ENCODE measurements at places on chromosomes 16 and 17. TPM values are rescaled to one million over a fixed set of nuclear protein-coding genes. Genes with fewer than 3 reads are reported as not detected.

GRCh38 chr17:19707728-19708221 lies 8.6 kb downstream of the SLC47A2 start:
- H3K27me3 ChIP-seq, result no peaks in the 10 kb centered on the region
- no peaks in the 10 kb centered on the region for H3K36me3 ChIP-seq
- no peak overlapping the region for H3K4me3 ChIP-seq
- H3K4me1 ChIP-seq, result peaks cover 19% of the 10 kb centered on the region
- no peak overlapping the region for H3K27ac ChIP-seq

CEP295NL gene
- 6.8 TPM for total RNA-seq

DNA sequence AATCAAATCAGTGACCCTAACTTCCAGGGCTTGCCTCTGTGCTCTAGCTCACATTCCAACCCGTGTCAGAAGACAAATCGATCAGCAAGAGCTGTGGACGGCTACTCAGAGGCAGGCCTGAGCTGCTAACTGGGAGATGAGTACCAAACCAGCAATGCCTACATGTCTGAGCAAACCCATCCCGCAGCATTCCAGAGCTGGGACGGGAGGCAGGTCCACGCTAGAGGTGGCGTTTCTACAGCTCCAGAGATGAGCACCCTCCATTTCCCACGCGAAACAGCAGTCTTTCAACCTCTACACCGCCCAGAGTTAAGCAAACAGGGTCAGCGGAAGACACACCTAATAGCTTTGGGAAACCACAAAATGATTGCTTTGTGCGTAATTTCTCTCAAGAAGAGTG lies 6.5 kb downstream of the NXN start:
- no peaks in the 10 kb centered on the region for H3K27me3 ChIP-seq
- H3K4me3 ChIP-seq, result no peak overlapping the region
- H3K4me1 ChIP-seq, result peaks cover 38% of the 10 kb centered on the region
- no peak overlapping the region for H3K27ac ChIP-seq

DNA sequence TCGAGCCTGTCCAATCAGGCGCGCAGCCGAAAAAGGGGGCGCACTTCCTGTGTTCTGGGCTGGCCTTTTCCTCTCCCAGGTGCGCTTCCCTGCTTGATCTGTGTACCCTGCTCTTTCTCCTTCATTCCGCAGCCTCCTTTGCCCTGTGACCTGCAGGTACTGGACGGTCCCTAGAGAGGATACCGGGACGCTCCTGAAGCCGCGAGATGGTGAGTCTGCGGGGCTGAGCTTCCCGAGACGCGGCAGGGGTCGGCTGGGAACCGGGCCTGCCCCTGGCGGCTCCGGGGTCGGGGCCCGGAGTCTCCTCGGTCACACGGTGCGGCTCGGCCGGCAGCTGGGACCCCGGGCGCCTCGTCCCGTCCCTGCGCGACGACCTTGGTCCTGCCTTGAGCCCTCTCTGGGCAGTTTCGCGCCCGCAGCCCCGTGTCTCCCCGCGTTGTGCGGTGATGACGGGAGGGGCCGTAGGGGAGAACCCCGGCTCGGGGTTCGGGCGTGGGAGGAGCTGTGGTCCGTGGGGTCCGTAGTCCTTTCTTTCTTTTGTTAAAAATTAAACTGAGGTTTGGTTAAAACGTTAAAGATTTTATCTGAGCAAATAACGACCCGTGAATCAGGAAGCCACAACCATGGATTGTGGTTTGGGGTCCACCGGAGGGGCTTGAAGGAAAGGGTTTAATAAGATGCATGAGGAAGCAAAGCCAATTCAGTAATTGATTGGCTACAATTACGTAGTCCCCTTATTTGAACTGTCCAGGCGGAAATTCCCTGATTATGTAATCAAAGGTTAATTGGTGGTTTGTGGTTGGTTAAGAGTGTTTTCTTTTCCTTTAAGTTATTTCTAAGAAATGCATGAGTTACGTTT lies 172.8 kb upstream of the ZNF267 start:
- peaks cover 6% of the 10 kb centered on the region for H3K4me1 ChIP-seq
- DNase-seq, result no peak
- no peak overlapping the region for H3K27ac ChIP-seq
- peaks cover 6% of the 10 kb centered on the region for H3K36me3 ChIP-seq
- H3K27me3 ChIP-seq, result no peaks in the 10 kb centered on the region

DNA sequence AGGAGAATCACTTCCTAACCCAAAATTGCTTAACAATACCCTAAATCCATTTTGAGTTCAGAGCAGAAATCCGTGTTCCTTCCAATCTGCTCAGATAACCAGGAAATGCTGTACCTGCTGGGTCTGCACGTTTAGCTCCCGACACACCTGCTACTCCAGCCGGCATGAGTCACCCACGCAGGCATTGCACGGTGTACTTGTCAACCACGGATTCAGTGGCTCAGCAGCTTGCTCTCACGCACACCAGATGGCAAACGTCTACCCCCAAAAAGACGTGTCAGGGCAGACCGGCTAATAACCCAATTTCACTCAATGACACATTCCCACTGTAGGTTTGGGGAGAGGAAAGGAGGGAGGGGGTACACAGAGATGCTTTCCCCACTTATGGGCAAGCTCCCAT lies 468.1 kb downstream of the SOX9 start:
- H3K27me3 ChIP-seq, result no peaks in the 10 kb centered on the region
- no peak for DNase-seq
- no peak overlapping the region for H3K27ac ChIP-seq

- no peak overlapping the region for H3K27ac ChIP-seq
- DNase-seq, result no peak
- no peaks in the 10 kb centered on the region for H3K36me3 ChIP-seq
- H3K4me1 ChIP-seq, result no peaks in the 10 kb centered on the region
- no peak overlapping the region for H3K4me3 ChIP-seq
Measured at GRCh38 chr17:66915204-66915611, 49.3 kb upstream of the CACNG4 start.

DNA sequence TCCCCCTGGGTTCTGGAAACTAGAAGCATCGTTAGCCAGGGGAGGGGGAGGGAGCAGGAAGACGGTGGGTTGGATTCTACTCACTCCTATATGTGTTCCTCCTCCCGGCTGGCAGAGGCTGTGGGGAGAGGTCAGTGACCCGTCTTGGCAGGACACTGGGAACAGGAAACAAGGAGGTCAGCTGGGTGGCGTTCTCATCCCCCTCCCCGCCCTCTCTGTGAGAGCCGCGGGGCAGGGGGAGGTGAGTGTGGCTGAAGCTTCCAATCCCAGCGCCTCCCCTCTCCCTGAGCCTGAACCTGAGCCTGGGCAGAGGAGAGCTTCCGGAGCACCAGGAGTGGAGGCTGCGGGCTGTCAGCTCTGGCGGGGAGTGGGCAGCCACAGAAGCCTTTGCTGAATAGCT lies 12.5 kb downstream of the GPRC5C start:
- H3K27me3 ChIP-seq, result no peaks in the 10 kb centered on the region
- H3K27ac ChIP-seq, result peak overlapping the region; percentile 96
- H3K4me3 ChIP-seq, result peak overlapping the region; percentile 12
- H3K4me1 ChIP-seq, result peaks cover 74% of the 10 kb centered on the region

DNA sequence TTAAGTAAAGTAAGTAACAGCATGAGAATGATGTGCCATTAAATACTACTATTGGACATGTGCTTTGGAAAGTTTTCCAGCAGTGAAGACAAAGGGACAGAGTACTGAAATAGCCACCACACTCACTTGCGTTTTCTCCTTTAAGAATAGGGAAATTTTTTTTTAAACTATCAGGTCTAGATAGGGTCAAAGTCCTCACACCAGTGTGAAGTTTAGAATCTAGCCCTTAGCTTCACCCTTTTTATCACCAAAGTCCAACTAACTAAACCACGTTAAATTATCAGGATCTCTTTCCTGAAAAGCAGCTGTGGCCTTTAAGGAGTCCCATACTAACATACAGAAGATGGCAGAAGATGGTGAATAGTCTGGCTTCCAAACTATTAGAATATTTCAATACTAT lies 180.9 kb downstream of the ZNF18 start:
- no peak overlapping the region for H3K4me3 ChIP-seq
- no peaks in the 10 kb centered on the region for H3K36me3 ChIP-seq
- no peak for DNase-seq
- H3K27ac ChIP-seq, result no peak overlapping the region
- no peaks in the 10 kb centered on the region for H3K4me1 ChIP-seq
- no peaks in the 10 kb centered on the region for H3K27me3 ChIP-seq

NOXO1 gene
- not detected for total RNA-seq

DNA sequence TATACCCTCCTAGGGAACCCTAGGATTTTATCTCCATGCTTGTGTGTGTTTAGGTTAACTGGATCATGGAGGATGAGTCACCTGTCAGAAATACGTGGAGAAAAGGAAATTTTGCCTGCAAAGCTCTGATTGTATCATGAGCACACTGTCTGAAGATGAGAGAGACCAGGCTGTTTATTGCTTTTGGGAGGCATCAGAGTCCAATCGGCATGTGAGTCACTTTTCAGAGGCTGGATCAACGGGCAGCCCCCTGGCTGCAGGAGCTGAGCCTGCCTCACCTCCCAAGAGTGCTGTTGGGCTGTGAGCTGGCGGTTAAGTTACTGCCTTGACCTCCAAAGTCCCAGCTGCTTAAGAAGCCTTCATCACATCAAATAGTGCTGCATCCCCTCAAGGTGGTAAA lies 41.5 kb upstream of the MED9 start:
- H3K27ac ChIP-seq, result no peak overlapping the region
- H3K27me3 ChIP-seq, result no peaks in the 10 kb centered on the region
- no peaks in the 10 kb centered on the region for H3K36me3 ChIP-seq
- H3K4me1 ChIP-seq, result no peaks in the 10 kb centered on the region
- H3K4me3 ChIP-seq, result no peak overlapping the region
- no peak for DNase-seq

DNA sequence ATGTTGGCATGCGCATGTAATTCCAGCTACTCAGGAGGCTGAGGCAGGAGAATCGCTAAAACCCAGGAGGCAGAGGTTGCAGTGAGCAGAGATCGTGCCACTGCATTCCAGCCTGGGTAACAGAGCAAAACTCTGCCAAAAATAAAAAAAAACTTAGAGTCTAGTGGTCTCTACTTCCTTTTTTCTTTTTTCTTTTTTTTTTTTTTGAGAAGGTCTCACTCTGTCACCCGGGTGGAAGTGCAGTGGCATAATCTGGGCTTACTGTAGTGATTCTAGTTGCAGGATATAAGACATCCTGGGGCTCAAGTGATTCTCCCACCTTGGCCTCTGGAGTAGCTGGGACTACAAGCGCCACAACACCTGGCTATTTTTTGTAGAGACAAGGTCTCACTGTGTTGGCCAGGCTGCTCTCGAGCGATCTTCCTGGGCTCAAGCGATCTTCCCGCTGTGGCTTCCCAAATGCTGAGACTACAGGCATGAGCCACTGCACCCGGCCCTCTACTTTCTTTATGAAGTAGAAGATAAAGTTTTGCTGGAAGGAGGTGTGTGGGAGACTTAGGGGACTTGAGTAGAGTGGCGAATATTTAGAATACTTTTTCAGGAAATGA lies 47.9 kb upstream of the TAOK1 start:
- H3K4me3 ChIP-seq, result no peak overlapping the region
- no peak overlapping the region for H3K27ac ChIP-seq
- no peak for DNase-seq
- H3K36me3 ChIP-seq, result no peaks in the 10 kb centered on the region
- H3K27me3 ChIP-seq, result no peaks in the 10 kb centered on the region
